ENCODE measurements at places on chromosomes 3 and 15.

GRCh38 chr3:15221574-15222217, 15.7 kb downstream of the CAPN7 start:
- no peak for DNase-seq

GRCh38 chr15:90025489-90026033, 24.4 kb downstream of the ZNF710 start:
- no peak for DNase-seq

DNA sequence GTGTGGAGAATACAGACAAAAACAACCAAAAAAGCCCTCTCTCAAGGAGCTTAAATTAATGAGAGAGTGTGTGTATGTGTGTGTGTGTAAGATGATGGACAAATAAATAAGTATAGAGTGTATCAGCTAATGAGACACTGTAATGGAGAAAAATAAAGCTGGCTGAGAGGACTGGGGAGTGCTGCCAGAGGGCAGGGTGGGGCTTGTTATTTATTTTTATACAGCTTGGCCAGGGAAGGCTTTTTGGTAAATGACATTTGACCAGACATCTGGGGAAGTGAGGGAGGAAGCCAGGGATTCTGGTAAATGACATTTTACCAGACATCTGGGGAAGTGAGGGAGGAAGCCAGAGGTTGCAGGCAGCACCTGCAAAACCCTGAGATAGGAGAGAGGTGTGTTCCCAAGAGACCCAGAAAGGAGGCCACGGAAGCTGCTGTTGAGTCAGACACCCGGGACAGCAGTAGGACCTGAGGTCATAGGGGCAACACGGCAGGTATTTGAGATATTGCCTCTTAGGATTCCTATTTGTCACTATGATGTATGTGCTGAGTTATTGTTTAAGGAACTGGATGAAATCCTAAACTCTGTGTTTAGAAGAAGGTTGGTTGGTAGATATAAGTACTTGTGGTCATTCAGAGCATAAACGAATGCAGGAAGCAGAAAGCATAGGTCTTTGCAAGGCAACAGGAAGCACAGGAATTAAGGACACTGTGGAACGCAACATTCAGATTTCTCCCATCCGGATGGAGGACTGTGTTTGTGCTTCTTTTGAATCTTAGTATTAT, 2.7 kb downstream of the SV2B start:
- no peak for DNase-seq

DNA sequence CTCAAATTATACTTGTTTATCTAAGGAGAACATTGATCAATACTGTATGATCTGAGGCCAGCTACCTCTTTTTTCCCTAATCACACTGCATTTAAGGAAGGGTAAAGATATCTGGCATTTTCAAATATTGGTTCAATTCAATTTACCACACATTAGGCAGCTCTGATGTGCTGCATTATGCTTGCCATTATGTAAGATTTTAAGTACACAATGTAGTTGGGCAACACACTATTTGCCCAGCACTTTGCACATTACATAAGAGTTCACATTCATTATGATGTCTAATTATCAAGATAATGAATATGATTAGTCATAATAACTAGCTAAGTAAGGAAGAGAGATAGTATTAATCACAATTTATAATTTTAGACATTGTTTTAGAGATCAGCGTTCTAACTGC, 196.3 kb downstream of the BCHE start:
- no peak for DNase-seq

DNA sequence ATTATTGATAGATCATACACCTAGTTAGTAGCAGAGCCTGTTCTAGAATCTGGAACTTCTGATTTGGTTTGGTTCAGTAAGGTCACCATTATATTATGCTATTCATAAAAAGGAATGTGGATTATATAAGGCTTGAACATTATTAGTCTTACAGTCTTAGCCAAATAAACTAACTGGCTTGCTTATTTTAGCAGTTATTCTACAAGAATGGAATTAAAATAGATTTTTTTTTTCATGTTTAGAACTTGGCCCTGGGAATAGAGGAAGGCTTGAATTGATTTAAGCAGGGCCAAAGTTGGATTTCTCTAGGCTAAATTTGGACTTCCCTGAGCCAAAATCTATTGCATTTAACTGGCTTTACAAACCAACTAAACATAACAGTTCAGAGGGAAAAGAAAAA, 24.4 kb downstream of the DTWD1 start:
- no peak for DNase-seq

DNA sequence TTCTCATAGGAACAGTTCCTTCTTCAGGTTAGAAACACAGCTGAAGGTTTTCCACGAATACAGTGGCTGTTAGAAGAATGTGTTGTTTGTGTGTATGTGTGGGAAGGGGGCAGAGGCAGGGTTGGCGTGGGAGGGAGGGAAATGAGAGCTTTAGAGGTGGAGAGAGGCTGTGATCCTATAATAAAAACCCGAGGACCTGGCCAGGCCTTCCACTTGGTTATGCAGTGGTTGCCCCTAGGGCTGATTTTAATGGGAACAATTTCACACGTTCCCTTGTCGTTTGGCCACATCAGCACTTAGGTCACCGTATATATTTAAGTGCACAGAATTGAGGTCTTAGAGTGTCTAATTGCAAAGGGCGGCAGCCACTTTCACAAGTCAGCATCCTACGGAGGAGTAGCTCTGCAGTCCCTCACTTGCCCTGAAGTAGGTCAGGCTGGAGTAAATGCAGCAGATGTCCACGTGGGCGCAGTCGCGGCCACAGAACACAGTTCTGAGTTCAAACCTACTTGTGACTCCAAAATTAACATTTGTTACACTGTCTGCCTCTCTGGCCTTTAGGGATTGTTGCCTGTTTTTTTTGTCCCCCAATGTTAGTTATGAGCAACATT, 85.6 kb downstream of the PDCD6IP start:
- DNase-seq: no peak

- DNase-seq: no peak
Observed at GRCh38 chr15:59553879-59554735, 57.5 kb upstream of the GCNT3 start.

DNA sequence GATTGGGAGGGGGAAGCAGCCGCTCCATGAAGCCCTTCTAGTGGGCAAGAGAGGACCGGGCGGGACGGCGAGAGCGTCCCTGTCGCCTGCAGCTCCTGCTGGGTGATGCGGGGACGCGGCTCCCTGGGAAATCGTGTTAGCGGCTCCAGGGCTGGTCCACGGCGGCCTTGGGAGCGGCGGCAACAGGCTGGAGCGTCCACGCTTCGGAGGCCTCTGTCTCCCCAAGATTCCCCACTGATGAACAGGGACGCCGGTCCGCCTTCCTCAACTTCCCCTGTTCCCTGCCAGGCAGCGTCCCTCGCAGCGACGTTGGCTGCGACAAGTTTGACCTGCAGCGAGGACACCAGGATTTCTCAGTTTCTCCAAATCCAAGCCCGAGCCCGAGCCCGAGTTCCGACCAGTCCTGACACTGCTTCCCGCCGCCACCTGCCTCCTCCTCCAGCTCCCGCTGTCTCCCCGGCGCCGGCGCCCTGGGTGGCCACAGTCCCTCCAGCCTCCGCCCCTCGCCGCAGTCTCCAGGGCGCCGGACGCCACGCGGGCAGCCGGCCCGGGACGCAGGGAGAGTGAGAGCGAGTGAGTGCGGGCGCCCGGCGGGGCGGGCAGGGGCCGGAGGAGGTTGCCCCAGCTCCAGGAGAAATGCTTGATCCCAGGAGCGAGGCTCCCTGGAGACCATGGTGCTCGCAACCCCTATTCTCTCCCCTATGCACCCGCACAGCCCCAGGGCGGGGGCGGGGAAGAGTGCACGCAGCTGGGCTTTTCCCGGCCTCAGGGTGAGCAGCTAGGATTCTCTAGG, 78.1 kb upstream of the RNF7 start:
- DNase-seq: no peak

DNA sequence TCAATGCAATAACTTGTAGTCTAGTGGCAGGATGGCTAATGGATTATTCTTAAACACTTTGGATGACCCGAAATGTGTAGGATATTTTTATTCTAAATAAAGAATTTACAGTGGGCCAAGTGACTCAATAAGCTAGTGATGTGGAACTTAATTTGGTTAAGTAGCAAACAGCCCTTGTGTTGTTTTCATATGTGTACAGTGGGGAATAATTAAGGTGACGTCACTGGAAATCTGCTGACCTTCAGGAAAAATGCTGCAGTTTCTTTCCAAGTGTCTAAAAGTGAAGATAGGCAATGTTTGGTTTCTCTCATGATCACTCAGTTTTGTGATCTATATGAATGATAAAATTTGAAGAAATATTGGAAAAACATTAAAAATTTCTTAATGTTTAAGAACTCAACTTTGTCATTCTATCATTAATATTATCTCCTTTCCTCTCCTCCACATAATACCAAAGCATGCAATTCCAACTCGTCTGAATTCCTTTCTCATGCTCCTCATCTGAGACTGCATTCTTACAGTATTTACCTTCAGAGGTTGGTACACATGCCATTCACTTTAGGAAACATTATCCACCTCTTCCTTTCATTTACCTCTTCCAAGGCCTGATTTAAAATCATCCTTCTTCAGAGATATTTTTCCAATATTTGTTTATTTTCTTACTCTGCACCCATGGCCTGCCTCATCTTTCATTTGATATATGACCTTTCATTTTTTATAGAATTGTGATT, 414.6 kb upstream of the ARPP21 start:
- DNase-seq: no peak

DNA sequence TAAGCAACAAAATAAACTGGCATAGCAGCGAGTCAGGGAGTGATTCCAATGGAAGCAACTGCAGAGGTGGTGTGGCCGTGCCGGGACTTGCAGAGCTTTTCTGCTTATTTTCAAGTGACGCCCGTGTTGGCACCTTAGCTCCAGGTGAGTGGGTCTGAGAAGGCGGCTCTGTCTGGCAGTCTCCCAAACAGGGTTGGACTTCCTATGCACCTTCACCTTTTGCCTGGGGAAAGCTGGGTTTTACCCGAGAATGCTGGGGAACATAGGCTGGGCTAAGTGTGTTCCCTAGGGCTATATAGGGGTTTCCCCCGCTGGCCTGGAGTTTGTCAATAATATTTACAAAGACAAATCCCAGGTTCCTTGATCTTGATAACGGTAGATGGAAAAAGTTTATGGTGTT, 179.9 kb upstream of the TBL1XR1 start:
- DNase-seq: no peak

DNA sequence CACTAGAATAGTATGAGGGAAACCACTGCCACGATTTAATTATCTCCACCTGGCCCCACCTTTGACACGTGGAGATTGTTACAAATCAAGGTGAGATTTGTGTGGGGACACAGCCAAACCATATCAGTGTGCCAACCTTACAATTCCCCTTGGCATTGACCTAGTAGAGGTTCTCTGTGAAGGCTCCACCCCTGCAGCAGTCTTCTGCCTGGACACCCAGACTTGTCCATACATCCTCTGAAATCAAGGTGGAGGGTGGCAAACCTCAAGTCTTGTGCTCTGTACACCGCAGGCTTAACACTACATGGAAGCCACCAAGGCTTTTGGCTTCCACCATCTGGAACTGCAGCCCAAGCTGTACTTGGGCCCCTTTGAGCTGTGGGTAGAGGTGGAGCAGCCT, 8.8 kb upstream of the IQGAP1 start:
- no peak for DNase-seq

- DNase-seq: no peak
Observed at GRCh38 chr3:71064291-71064955, 519.1 kb downstream of the FOXP1 start.

- no peak for DNase-seq
Observed at GRCh38 chr3:197577366-197578074, 21.8 kb upstream of the BDH1 start.

DNA sequence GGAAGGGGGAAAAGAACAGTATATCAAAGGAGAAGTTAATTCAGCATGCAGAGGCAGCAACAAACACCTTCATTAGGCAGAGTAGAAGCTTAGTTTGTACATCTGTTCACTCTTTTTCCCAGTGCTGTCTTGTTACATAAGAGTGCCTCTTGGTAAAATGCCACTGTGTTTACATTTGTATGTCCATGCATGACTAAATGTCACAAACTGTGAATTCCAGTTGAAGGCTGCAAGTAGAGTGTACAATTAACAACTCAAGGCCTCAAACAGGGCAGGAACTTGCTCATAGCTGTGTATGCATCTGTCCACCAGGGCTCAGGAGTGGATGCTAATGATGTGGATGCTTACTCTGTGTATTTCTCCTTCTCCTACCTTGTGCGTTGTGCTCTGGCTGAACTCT, 214.2 kb upstream of the TPM1 start:
- DNase-seq: no peak

GRCh38 chr15:47812470-47812999, 95.2 kb downstream of the SEMA6D start:
- no peak for DNase-seq

GRCh38 chr3:87900061-87900460, 158.7 kb downstream of the CGGBP1 start:
- DNase-seq: no peak

DNA sequence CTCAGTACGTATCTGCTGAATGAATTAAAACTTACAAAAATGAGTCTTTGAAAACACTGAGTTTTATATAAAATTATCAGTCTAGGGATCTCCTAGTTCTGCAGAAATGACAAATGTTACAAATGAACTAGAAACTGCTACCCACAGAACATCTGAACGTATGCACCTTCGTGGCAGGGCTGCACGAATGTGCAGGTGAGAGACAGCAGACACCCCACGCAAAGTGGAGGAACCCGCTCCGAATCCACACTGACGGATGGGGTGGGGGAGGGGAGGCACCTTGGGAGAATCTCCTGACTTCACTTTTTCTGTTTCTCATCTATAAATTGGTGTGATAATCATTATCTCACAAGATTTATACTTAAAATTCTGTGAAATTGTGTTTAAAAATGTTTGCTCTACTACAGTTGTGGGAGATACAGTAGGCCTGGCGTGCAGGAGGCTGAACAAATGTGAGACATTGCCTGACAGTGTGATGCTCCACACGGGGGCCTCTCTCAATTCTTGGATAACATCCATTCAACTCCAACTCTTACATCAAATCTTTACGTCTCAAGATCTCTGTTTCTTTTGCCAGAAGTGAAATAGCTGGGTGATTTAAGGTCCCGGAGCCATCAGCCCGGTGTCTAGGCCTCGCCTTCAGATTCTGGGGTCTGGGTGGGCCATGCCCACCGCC, 86.9 kb downstream of the ATP10A start:
- no peak for DNase-seq

- DNase-seq: no peak
Observed at GRCh38 chr15:90291679-90292356, 26.3 kb downstream of the NGRN start.

GRCh38 chr3:38649500-38650247, at the start of gene SCN5A:
SCN5A (minus strand) TSS chr3:38649687; CDS start chr3:38633307, 16,380 bp downstream.
- no peak for DNase-seq

- no peak for DNase-seq
Observed at GRCh38 chr15:46671336-46671735, 1036.5 kb downstream of the SQOR start.

- DNase-seq: no peak
Observed at GRCh38 chr3:13580256-13581023, 31.5 kb downstream of the FBLN2 start.

GRCh38 chr3:44525060-44525459, 29.9 kb upstream of the ZKSCAN7 start:
- no peak for DNase-seq
